ENCODE measurements at places on chromosomes 7 and 10.

- DNase-seq: no peak
Observed at GRCh38 chr7:95669513-95669912, 73.2 kb upstream of the PDK4 start.

- DNase-seq: no peak
Observed at GRCh38 chr10:132628966-132629900, 91.6 kb downstream of the INPP5A start.

- DNase-seq: no peak
Observed at GRCh38 chr7:35760143-35760745, 40.6 kb upstream of the SEPTIN7 start.

- peak; percentile 32 for DNase-seq
Observed at GRCh38 chr10:122490786-122491680, 29.7 kb downstream of the HTRA1 start.

- DNase-seq: no peak
Observed at GRCh38 chr10:49734676-49735075, 27.4 kb downstream of the OGDHL start.

GRCh38 chr7:93461350-93461749, 113.2 kb downstream of the CALCR start:
- DNase-seq: no peak

DNA sequence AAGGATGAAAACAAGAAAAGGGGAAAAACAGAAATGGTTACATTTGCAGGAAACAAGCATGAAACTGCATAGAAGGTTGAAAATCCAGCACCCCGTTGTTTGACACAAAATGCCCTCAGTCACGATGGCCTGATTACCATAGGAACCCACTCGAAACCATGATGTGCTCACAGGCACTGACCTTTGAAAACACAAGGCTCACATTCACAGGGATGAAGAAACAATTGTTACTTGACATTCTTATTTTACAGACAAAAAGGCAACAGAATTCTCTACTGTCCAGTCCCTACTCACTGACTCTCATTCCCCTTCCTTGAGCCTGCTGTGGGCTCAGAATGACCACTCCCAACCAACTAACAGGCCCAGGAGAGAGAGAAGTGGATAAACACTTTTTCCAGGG, 131.4 kb upstream of the PDLIM1 start:
- DNase-seq: no peak

GRCh38 chr7:48004638-48005037, 24.3 kb downstream of the SUN3 start:
- DNase-seq: no peak

- DNase-seq: no peak
Observed at GRCh38 chr7:7672545-7673239, 32.1 kb downstream of the UMAD1 start.

GRCh38 chr10:60433684-60434083, 44.0 kb upstream of the ANK3 start:
- no peak for DNase-seq

DNA sequence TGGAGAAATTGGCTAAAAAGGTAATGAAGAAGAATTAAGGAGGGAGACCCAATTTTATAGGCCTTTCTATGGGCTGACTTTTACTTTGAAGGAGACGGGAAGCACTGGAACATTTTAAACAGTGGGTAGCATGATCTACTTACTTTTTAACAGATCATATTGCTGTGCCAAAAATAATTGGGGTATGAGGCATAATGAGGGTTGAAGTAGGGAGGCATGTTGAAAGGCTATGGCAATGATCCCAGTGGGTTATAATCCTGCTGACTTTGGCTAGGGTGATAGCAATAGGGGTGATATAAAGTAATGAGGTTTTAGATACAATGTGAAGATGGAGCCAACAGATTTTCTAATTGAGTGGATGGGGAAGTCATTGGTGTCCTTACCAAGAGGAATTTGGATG, 73.2 kb downstream of the GPR37 start:
- DNase-seq: no peak

DNA sequence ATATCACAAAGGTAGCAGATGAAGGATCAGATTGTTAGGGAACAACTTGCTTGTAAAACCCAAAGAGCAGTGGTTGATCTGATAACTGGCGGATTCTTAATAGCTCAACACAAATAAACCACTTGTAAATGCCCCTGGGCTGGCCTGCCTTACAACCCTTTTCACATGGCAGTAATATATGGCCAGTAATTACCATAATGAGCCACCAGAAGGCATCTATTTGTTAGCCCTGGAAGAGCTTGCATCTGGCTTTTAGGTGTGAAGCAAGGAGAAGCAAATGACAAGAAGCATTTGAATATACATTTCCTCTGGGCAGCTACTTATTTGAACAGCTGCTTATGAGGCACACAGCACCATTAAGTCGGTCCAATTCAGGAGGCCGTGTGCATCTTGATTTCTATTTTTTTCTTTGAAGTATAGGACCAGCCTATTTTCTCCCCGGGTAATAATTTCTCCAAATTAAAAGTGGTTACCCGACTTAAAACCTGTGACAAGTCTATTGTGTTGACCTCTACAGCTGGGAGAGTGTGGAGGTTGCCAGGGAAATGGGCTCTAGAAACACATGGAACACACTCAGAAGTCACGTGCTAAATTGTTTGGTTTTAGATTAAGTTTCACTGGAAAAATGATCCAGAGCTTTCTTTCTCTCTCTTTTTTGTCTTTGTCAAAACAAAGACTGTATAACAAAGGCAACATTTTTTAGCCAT, 113.4 kb downstream of the SEM1 start:
- peak; percentile 1 for DNase-seq

DNA sequence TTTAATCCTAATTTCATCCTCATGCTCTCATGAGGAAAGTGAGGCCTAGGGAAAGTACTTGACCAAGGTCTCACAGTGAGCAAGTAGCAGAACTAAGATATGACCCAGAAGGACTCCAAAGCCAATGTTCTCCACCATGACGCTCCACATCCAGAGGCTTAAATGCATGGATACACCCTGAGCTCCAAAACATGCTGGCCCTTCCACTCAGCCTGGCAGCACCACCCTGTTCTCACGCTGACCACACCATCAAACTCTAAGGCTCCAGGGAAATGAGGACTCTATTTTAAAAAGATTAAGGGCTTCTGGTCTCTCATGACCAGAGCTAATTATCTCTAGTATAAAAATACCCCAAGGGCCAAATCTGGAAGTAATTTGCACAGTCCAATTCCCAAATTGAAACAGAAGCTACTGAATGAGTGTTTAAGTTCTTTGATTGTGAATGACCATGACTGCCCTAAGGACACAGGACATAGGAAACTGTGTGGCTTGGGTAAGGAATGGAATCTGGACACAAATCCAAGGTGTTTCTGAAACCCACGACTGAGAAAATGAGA, 71.1 kb upstream of the ABLIM1 start:
- no peak for DNase-seq

DNA sequence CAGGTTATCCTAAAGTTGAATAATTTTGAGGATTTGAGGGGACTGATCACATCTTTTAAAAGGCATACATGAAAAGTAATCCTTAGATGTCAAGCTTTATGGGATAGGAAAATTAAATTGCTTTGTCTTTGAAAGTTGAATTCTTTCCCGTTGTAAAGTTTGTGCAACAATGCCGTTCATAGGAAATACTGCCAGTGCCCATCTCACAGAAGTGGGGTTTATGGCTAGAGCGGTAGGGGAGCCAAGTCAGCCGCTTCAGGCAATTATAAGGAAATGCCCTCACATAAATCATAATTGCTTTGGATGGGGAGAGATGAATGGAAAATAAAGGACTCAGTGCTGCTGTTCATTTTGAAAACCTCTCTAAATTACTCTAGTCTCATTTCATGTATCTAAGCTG, 18.1 kb downstream of the CDC123 start:
- DNase-seq: no peak

- DNase-seq: no peak
Observed at GRCh38 chr7:102119213-102119651, 167.4 kb upstream of the SH2B2 start.

DNA sequence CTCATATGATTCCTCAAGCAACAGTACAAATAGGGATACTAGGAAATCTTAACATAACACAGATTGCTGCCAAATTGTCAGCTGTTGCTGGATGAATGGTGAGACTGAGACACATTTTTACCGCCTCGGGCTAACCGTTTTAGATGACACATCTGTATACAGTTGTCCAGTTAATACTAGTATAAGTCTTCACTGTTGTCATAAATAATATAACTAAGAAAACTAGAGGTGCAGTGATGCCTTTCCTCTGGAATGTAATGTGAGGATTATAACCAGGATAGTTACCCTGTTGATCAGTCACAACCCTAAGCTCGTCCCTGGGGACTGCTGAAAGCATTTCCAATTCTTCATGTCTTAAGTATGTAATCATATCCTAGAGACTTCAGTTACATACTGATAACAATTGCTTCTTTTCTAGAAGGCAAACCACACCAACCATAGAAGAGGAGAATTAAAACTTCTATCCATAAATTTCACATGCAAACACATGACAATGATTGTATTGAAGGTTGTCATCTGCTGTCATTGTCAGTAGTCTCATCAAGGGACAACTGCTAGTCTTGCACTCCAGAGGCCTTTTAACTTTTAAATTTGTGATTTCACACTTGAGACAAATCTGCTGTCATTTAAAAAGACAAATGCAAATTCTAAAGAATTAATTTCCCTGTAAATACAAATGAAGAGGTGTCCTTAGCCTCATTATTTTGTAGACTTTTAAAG, 100.4 kb upstream of the SEMA3D start:
- DNase-seq: no peak

- no peak for DNase-seq
Observed at GRCh38 chr10:2966134-2966533, 101.2 kb upstream of the PFKP start.

- DNase-seq: no peak
Observed at GRCh38 chr10:121437596-121437995, 160.6 kb downstream of the FGFR2 start.

GRCh38 chr10:32046151-32046550, 10.1 kb downstream of the KIF5B start:
- no peak for DNase-seq

DNA sequence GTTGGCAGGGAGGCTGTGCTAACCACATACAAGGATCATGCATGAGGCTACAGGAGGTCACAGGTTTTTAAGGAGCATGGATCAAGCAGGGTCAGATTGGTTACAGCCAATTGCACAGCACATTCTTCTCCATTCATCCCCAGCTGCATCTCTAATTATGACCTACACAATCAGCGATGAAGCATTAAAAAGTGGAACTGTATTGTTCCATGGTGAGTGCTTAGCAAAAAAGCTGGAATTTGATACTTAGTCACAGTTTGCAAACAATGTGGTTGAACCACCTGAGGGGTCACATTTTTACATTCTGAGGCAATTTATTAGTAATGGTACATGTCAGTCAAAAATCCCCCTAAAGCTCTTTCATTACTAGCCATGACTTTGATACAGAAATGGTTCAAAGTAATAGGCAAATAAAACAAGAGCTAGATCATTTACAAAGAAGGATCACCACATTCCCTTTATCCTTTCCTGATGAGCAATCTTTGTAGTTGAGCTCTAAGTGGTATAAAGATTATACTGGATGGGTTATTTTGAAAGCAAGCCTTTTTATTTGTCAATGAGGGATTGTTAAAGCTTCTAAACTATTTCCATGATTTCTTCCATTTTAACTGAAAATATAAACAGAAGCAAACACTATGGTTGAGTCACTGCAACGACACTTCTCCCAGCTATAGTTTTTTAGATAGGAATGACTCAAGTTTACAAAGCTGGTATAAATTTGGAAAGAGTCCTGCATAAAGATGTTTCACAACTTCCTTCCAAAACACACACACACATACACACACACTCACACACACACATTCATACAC, 217.8 kb upstream of the SEMA3A start:
- no peak for DNase-seq

- no peak for DNase-seq
Observed at GRCh38 chr10:103784723-103785418, 70.5 kb downstream of the SH3PXD2A start.

Measured in CD4-positive, alpha-beta T cell treated with Interleukin-21 for 1 hour (primary cell).